Renal pelvis (tissue), 12 donors: ENCODE measurements at places on chromosomes 2 and 18.

DNA sequence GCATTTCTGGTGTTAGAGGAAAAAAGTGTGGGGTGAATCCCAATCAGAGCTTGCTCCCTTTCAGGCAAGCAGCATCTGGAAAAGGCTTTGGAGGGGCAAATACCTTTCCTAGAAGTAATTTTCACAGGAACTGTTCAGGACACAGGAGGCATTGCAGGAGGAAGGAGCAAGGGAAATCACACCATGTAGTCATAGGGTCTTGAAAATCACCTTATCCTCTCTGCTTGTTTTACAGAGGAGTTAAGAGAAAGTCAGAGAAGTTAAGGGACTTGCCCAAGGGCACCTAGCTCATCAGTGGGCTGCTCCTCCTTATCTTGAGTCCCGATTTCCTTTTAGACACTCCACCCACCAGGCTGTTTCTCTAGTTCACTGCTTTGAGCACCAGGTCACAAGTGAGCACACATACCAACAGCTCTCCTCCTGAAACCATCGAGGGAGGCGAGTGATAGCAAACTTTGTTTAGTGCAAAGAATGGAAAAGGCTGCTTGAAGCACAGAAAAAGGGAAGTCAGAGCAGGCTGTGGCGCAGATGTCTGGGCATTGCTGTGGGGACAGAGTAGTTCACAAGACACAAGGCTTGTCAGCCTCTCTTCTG, 89.2 kb upstream of the CXCR4 start:
- DNase-seq = no peak

- no peak for DNase-seq
Observed at GRCh38 chr18:59576541-59577385, 120.5 kb downstream of the CCBE1 start.

DNA sequence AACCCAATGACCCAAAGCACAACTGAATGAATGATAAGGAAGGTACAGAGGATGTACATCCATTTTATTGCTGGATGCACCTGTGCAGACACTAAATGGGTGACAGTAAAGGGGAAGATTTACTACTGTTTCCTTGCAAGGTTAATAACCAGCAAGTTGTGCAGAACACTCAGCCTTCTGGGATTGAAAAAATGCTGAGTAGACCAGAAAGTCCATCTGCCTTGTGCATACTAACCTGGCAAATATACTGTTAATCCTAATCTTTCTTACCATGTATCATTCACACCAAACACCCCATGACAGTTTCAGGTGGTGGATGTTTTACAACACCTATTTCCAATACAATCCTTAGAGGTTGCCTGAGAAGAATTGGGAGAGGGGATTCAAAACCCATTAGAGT, 814.1 kb upstream of the NRXN1 start:
- DNase-seq = no peak

- no peak for DNase-seq
Observed at GRCh38 chr18:69220529-69220928, 180.2 kb upstream of the DOK6 start.

- no peak for DNase-seq
Observed at GRCh38 chr2:145235312-145235711, 715.4 kb upstream of the ZEB2 start.

GRCh38 chr2:197360744-197361156, 50.2 kb upstream of the ANKRD44 start:
- no peak for DNase-seq

DNA sequence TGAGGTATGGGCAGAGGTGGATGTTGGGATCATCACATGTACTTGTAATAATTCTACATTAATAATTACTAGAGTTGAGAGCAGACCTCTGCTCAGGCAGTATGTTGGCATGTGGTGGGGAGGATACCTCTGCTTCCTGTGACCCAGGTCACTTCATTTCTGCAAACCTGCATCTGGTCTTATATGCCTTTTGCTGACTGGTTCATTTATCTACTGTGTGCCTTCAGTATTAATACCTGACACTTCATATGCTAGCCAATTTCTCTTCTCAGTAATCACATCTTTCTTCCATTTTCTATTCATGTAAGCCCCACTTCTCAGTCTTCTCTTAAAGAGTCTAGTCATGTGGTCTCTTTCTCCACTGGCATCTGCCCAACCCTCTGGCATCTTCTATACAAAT, 41.1 kb upstream of the DLX2 start:
- no peak for DNase-seq

DNA sequence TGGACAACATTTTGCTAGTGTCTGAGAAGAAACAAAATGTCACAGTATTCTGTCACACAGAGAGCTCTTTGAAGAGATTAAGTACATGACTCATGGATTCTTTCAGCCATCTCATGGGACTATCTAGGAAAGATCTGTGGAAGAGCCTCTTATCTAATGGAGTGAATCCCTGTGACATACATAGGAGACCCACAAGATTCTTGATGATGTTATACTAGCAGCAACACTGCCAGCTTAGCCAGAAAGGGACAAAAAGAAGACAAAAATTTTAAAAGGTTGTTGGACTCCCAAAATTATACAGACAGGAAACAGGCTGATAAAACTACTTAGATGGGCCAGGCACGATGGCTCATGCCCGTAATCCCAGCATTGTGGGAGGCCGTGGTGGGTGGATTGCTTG, 143.3 kb upstream of the MGAT5 start:
- no peak for DNase-seq

DNA sequence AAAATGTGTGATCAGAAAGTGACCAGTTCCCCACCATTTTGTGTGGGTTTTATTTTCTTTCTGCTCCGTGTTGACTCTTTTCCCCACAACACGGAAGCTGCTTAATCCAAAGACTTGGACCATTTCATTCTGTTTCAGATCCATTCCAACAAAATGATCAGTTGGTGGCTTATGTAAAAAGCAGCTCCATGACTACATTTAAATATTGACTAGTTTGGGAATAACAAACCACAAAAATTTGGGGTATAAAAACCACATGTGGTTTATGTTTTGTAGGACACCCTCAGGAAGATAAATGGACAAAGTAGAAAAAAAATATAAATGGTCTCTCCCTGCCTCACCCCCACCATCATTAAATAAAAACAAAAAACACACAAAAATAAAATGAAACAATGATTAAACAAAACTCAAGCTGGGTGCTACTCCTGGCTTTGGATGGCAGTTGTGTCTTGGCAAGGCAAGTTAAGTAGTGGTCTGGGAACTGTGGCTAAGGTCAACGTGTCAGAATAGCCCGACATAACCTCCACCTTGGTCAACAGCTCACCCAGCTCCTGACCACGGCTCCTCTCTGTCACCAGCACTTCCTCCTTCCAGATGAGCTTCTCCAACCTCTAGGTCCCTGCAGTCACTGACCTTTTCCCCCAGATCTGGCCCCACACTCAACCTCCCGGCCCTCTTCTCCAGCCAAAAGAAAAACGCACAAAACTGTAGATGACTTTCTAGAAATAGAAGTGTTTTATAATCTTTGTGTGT, 12.8 kb upstream of the WIPF1 start:
- no peak for DNase-seq
